ENCODE measurements at places on chromosomes 7 and 10. TPM values are rescaled to one million over a fixed set of nuclear protein-coding genes. Genes with fewer than 3 reads are reported as not detected.

SLIT1 gene
- 0.08 TPM for total RNA-seq

MYH16 gene
- not detected for total RNA-seq

MRPS33 gene
- 43.7 TPM for total RNA-seq

STEAP1B gene
- not detected for total RNA-seq

AKR1E2 gene
- 6.6 TPM for total RNA-seq

MEIG1 gene
- not detected for total RNA-seq

GRCh38 chr10:47090903-47091302 is 179.7 kb downstream of the PTPN20 start:
- H3K36me3 ChIP-seq, result no peaks in the 10 kb centered on the region
- H3K4me3 ChIP-seq, result no peak overlapping the region
- no peak for DNase-seq
- no peaks in the 10 kb centered on the region for H3K4me1 ChIP-seq
- H3K27me3 ChIP-seq, result no peaks in the 10 kb centered on the region

- no peaks in the 10 kb centered on the region for H3K27me3 ChIP-seq
- H3K27ac ChIP-seq, result no peak overlapping the region
- peaks cover 6% of the 10 kb centered on the region for H3K4me1 ChIP-seq
- H3K4me3 ChIP-seq, result no peak overlapping the region
These were observed 137.9 kb upstream of the HDAC9 start for GRCh38 chr7:18357691-18358090.

- DNase-seq, result no peak
- no peak overlapping the region for H3K4me3 ChIP-seq
- H3K36me3 ChIP-seq, result no peaks in the 10 kb centered on the region
- no peaks in the 10 kb centered on the region for H3K4me1 ChIP-seq
- H3K27ac ChIP-seq, result no peak overlapping the region
These were observed 55.1 kb upstream of the ITGB8 start for GRCh38 chr7:20275637-20276036.

DNA sequence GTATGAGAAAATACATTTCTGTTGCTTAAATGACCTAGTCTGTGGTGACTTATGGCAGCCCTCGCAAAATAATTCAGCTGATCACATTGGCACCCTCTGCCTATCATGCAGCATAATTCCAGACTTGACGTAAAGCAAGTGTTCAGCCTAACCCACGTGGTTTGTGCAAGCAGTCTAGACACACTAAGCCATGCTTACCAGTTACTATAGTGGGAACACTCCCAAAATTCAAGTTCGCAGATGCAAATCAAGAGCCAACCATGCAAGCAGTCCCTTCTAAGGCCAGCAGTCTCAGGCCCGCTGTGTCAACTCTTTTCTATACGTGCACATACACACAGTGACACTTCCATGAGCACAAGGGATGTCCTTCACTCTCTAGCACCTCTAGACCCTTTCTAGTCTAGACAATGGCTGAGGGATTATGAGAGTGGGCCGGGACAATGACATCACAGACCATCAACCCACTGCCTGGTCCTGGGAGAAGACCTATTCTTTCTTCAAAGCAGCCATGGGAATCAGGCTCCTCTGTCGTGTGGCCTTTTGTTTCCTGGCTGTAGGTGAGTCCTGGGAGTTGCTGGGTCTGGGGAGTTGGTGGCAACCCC is 29.0 kb upstream of the PRSS1 start:
- no peaks in the 10 kb centered on the region for H3K36me3 ChIP-seq
- DNase-seq, result no peak
- H3K4me1 ChIP-seq, result no peaks in the 10 kb centered on the region
- H3K27ac ChIP-seq, result no peak overlapping the region

- peaks cover 7% of the 10 kb centered on the region for H3K36me3 ChIP-seq
- H3K27ac ChIP-seq, result no peak overlapping the region
- H3K4me3 ChIP-seq, result no peak overlapping the region
- H3K4me1 ChIP-seq, result no peaks in the 10 kb centered on the region
- H3K27me3 ChIP-seq, result no peaks in the 10 kb centered on the region
- no peak for DNase-seq
These were observed 76.8 kb downstream of the ADK start for GRCh38 chr10:74227697-74228424.

DNA sequence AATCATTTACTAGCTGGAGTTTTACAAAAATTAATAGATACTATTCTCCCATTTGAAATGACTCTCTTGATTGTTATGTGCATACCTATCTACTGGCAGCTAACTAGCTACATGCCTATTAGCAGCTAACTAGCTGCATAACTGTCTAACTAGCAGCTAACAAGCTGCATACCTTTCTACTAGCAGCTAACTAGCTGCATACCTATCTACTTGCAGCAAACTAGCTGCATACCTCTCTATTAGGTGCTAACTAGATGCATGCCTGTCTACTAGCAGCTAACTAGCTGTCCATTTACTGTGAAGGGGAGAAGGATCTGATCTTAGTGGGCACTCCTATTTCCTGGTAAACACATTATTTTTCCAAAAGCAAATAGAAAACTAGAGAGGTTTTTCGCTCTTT is 439.4 kb upstream of the PFKP start:
- H3K27ac ChIP-seq, result no peak overlapping the region
- no peak overlapping the region for H3K4me3 ChIP-seq
- DNase-seq, result no peak
- H3K27me3 ChIP-seq, result no peaks in the 10 kb centered on the region
- no peaks in the 10 kb centered on the region for H3K36me3 ChIP-seq

GRCh38 chr10:29612657-29613056 is 22.1 kb downstream of the SVIL start:
- peaks cover 63% of the 10 kb centered on the region for H3K4me1 ChIP-seq
- H3K36me3 ChIP-seq, result no peaks in the 10 kb centered on the region
- H3K4me3 ChIP-seq, result no peak overlapping the region
- no peaks in the 10 kb centered on the region for H3K27me3 ChIP-seq

- H3K4me1 ChIP-seq, result no peaks in the 10 kb centered on the region
- H3K36me3 ChIP-seq, result no peaks in the 10 kb centered on the region
- H3K27ac ChIP-seq, result no peak overlapping the region
- peaks cover 6% of the 10 kb centered on the region for H3K27me3 ChIP-seq
- no peak for DNase-seq
- H3K4me3 ChIP-seq, result no peak overlapping the region
These were observed 83.2 kb downstream of the GATA3 start for GRCh38 chr10:8137726-8138125.

DNA sequence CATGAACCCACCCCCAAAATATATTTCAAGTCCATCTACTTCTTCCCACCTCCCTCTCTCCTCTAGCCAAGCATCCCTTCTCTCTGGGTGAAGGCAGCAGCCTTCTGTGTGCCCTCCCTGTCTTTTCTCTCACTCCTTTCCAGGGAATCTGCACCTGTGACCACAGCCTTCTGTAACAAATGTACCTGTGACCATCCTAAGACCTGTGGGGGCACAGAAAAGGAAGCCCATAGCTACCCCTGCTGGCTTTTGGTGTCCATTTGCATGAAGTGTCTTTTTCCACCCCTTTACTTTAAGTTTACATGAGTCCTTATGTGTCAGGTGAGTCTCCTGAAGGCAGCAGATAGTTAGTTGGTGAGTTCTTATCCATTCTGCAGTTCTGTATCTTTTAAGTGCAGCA is 2.0 kb upstream of the TBXAS1 start:
- H3K4me3 ChIP-seq, result no peak overlapping the region
- H3K36me3 ChIP-seq, result no peaks in the 10 kb centered on the region
- H3K27ac ChIP-seq, result no peak overlapping the region
- no peak for DNase-seq

GRCh38 chr10:124543971-124544370 is 82.3 kb downstream of the LHPP start:
- H3K4me3 ChIP-seq, result no peak overlapping the region
- H3K36me3 ChIP-seq, result no peaks in the 10 kb centered on the region
- peaks cover 16% of the 10 kb centered on the region for H3K4me1 ChIP-seq
- H3K27me3 ChIP-seq, result no peaks in the 10 kb centered on the region
- no peak overlapping the region for H3K27ac ChIP-seq
- no peak for DNase-seq

GRCh38 chr10:14820775-14821154 is 17.1 kb downstream of the CDNF start:
- H3K4me1 ChIP-seq, result no peaks in the 10 kb centered on the region
- no peak overlapping the region for H3K27ac ChIP-seq
- H3K27me3 ChIP-seq, result no peaks in the 10 kb centered on the region
- no peaks in the 10 kb centered on the region for H3K36me3 ChIP-seq
- H3K4me3 ChIP-seq, result no peak overlapping the region

DNA sequence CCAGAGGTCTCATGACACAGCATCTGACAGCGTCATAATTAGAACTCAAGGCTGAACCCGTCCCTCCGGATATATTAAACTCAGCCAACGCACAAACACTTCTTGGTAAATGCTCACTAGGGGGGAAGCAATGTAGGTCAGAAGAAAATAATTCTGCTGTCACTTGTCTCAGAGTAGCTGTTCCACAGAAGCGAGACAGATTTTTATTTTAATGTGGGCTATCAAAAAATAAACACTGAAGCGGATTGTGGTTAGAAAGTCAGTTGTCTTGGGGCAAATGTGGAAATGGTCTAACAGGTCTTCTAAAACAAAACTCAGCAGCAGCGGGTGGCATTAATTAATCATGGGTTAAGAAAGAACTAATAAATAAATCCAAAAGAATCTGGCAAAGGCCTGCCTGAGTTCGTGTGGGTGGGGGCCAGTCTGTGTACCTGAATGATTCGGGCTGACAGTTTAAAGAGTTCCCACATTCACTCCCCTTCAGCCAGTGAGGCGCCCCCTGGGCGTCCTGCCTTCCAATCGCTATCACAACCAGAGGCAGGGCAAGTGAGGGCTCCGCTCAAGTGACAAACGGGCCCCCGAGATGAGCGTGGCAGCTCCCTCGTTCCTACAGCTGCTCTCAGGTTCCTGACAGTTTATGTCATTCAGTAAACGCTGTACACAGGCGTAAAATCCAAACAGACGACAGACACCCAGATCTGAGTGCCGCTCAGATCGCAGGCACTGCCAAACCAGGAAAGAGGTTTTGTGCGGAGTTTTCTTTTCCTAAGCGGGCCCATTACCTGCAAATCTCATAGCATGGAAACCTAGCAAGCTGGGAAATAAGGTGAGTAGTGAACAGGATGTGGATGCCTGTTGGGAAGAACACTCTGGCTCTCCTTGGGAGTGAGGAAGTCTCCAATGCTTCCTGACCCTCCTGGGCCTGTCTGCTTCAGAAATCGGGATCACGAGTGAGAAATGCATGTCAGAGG is 52.9 kb downstream of the NRAP start:
- no peak overlapping the region for H3K27ac ChIP-seq
- no peaks in the 10 kb centered on the region for H3K4me1 ChIP-seq
- no peak overlapping the region for H3K4me3 ChIP-seq
- H3K36me3 ChIP-seq, result peaks cover 95% of the 10 kb centered on the region
- DNase-seq, result no peak
- H3K27me3 ChIP-seq, result no peaks in the 10 kb centered on the region

DNA sequence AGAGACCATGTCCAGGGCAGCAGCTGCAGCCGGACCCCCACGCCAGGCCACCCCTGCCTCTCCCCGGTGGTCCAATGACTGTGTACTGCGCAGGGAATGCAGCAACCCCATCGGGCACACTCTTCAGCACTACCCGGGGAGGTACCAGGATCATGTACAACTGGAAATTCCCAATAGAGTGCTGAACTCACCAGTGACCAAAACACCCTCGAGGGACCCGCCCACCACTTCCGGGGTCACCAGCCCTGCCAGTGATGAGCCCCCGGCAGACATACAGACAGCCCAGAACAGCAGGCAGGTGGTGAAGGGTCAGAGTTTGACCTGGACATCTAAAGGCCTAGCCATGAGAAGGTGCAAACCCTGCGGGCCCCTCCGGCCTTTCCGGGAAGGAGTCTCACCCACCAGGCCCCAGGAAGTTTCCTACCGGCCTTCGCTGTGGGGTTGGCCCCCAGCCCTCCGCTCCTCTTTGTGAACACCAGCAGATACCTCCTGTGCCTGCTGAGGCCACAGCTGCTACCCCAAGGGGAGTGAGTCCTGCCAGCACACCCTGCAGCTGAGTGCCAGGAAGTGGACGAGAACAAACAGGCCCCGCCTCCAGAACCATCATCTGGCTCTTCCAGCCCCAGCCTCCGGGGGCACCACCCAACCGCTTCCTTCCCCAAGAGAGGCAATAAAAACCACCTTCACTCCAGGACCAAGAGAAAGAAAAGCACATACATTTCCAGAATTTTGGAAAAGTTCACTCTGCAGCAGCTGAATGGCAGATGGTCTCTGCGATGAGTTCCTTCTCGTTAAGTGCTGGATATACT is 5.0 kb upstream of the ANKRD61 start:
- DNase-seq, result peak; percentile 83
- H3K27me3 ChIP-seq, result no peaks in the 10 kb centered on the region
- peak overlapping the region; percentile 57 for H3K27ac ChIP-seq
- H3K4me1 ChIP-seq, result peaks cover 13% of the 10 kb centered on the region

DNA sequence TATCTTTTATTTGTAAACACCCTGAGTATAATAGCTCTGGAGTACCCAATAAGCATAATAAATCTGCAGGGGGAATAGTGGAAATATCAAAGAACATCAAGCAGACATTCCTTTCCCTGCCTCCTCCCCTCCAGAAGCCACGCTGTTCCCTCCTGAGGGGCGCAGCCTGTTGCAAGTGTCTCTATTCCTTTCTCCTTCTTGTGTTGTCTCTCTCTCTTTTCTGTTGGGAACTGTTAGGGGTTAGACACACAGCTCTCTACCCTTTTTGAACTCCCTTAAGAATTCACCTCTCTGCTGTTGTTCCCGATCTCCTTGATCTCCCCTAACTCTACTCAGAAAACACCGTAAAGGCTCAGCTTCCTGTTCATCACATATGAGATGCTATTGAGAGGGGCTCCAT is 178.0 kb upstream of the FZD1 start:
- H3K36me3 ChIP-seq, result no peaks in the 10 kb centered on the region
- no peak overlapping the region for H3K27ac ChIP-seq
- DNase-seq, result no peak
- no peak overlapping the region for H3K4me3 ChIP-seq
- no peaks in the 10 kb centered on the region for H3K27me3 ChIP-seq
- H3K4me1 ChIP-seq, result peaks cover 6% of the 10 kb centered on the region

DNA sequence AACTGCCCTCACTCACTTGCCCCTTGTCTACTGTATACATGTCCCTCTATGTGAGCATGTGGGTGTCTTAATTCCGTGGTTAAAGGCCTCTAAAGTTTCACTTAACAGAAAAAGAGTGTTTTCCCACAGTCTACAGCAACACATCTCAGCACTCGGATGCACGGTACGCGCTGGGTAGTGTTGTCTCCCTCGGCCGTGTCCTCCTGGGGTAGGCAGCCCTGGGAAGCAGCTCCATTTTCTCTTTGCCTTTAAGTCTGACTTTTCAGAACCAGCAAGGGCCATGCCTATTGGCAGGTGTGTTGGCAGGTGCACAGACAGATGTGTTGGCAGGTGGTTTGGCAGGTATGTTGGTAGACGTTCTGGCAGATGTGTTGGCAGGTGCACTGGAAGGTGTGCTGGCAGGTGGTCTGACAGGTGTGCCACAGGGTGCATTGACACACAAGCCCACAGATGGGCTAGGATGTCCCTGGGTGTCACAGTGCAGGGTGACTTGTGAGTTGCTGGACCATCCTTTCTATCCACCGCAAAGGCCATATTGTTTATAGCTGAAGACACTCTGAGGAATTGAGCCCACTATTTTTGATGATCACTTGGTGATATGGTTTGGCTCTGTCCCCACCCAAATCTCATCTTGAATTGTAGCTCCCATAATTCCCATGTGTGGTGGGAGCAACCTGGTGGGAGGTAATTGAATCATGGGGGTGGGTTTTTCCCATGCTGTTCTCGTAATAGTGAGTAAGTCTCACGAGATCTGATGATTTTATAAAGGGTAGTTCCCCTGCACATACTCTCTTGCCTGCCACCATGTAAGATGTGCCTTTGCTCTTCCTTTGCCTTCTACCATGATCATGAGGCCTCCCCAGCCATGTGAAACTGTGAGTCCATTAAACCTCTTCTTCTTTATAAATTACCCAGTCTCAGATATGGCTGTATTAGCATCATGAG is 296.9 kb downstream of the TNS3 start:
- peaks cover 13% of the 10 kb centered on the region for H3K36me3 ChIP-seq
- DNase-seq, result no peak
- H3K4me3 ChIP-seq, result no peak overlapping the region
- H3K27me3 ChIP-seq, result no peaks in the 10 kb centered on the region
- no peaks in the 10 kb centered on the region for H3K4me1 ChIP-seq

All from heart left ventricle (tissue), 16 donors.